ENCODE measurements at places on chromosomes 16 and 17.

- DNase-seq, result no peak
Measured at GRCh38 chr16:65521633-65522328, 399.9 kb upstream of the CDH11 start.

DNA sequence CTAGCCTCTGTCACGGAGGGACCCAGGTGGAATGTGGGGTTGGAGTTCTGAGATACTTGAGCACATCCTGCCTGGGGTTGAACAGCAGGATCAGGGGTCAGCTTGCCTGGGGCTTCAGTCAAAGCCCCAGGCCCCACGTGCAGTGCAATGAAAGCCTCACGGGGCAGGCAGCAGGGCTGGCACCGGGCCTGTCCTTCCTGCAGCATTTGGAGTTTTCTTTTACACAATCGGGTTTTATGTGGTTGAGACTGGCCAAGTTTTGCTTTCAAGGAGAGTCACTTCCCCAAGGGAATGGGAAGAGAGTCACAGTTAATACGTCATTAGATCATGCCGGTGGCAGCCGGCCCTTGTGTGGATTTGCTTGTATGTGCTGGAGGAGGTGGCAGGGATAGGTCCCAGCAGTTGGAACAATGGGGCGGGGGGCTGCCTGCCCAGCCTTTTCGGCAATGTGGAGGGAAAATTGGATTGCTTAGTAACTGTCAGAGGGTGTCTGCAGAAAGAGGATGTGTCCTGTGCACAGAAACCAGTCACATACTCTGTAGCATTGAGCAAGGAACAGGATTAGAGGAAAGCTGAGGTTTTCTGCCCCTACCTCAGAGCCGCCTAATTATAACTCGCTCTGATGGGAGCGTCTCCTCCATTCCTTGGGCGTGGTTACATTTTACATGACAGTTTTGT, 4.5 kb downstream of the RMI2 start:
- DNase-seq, result no peak

- no peak for DNase-seq
Measured at GRCh38 chr17:36890398-36891168, 46.7 kb upstream of the LHX1 start.

DNA sequence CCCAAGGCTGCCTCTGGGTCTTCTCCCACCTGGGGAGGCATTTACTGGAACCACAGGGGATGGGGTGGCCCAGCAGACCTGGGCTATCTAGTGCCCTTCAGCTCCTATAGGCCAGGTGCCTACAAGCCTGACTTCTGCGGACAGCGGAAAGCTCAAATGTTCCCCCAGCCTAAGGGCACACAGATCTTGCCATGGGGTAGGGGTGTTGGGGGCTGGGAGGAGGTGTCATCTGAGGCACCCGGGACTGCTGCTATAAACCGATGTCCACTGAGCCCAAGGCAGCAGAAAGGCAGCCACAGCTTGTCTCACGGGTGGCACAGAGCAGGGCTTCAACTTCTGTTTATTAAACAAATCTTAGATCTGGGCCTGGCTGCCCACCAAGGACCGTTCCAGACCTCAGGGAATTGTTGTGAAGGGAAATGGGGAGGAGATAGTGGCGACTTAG, 3.6 kb downstream of the MYO1C start:
- DNase-seq, result no peak

DNA sequence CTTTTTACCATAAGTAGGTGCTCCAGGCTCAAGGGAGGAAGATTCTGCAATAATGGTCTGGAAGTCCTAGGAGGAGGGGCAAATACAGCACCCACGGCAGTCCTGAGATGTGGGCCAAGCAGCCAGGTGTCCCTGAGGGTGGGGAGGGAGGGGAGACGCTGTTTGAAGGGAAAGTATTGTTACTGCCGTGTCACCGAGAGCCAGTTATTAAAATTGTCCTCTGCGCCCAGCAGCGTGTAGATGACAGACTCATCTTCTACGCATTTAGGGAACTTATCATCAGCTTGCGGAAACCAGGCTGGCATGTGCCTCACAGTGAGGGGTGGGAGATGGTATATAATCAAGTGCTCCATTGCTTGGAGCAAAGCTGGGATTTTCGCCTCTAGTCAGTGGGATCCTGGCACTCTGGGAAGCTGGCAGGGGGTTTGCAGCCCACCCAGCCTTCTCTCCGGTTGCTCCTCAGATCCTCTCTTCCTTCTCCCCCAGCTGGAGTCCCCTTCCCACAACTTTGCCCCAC, 104.6 kb downstream of the OR1D5 start:
- no peak for DNase-seq

- no peak for DNase-seq
Measured at GRCh38 chr16:21646091-21646490, 6.3 kb downstream of the IGSF6 start.

DNA sequence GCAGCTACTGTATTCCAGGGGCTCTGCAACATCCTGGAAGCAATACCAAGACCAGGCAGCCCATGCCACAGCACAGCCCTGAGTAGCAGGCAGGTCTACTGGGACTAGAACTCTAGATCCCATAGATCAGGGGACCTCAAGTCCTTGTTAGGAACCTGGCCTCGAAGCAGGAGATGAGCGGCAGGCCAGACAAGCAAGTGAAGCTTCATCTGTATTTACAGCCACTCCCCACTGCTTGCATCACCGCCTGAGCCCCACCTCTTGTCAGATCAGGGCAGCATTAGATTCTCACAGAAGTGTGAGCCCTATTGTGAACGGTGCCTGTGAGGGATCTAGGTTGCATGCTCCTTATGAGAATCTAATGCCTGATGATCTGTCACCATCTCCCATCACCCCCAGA, 295.7 kb upstream of the TNRC6C start:
- DNase-seq, result no peak

DNA sequence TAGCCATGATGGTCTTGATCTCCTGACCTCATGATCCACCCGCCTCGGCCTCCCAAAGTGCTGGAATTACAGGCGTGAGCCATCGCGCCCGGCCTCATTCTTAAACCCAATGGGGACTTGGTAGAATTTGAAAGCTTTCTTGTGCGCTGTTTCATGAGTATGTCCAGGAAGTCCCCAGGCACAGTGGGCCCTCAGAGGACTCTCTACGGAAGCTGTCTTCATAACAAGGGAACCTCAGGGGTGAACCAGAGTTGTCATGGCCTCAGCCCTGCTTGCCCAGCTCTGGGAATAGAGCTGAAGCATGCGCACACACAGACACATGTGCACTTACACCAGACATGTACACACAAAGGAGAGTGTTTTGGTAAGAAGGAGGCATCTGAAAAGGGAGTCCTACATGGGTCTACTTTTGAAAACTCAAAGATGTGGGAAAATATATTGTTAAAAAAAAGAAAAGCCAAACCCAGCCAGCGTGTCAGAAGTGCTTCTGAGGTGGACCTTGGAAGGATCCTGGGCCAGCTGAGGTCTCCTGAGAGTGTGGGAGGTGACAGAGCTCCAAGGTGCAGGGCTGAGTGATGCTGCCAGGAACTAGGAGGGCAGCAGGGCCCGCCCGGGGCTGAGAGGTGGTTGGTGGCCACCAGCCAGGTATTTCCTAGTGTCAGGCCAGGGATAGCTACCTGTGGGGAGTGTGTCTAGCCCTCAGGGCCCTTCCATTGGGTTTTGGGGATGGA, 54.6 kb downstream of the EPN2 start:
- DNase-seq, result no peak

- DNase-seq, result no peak
Measured at GRCh38 chr17:78400581-78401240, 22.3 kb downstream of the PGS1 start.

GRCh38 chr16:69286941-69287713, 24.0 kb upstream of the VPS4A start:
- peak; percentile 67 for DNase-seq

DNA sequence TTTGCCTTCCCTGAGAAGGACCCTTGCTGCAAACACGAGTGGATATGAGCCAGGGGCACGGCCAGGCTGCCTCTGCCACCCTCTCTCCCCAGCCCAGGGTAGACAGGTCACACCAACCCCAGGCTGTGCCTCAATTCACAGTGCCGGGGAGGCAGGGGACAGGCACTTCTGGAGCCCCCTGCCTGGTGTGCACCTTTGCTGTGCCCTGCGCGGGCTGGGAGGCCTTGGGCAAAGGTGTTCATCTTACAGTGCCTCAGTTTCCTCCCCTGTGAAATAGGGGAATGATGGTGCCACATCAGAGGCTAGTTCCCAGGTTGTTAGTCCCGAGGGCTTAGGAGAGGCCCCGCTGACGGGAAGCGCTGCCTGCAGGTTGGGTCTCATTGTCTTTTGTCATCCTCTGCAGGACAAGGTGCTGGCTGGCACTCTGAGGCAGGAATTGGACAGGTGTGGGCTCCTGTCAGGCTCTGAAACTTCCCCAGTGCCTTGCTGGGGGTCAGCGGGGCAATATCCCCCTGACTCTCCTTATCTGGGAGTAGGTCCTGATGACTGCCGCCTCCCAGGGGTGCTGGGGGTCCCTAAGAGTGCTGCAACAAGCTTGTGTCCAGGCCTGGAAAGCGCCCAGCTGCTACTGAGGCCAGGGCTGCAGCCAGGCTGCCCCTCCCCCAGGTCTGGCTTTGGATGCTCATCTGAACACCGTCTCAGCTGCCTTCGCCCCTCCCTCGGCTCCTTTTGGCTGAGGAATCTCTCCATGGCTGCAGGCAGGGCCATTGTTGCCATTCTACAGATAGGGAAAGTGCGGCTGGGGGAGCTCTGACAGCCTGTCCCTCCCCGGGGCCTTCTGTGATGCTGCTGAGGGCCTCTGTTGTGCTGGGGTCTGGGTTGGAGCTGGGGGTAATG, 3.1 kb downstream of the PRSS21 start:
- DNase-seq, result no peak

DNA sequence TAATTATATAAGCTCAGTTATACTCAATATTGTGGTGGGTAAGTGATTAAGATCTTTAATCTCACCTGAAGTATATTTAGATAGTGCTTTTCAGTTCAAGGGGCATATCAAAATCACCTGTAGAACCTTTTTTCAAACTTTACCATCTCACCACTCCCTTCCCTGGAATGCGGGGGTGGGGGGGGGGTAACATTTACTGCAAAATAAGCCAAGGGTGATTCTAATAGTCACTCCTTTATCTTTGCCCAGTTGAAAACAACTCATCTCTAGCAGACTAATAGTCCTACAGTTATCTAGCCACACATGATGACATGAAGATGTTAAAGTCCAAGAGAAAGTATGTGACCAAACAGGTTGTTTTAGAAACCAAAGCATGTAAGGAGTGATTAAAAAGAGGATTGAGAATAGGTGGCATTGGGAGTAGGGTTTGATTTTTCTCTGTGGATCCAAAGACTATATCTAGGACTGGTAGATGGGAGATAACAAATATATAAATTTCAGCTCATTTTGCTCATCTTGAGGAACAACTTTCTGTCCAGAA, 21.5 kb downstream of the LPCAT2 start:
- no peak for DNase-seq

DNA sequence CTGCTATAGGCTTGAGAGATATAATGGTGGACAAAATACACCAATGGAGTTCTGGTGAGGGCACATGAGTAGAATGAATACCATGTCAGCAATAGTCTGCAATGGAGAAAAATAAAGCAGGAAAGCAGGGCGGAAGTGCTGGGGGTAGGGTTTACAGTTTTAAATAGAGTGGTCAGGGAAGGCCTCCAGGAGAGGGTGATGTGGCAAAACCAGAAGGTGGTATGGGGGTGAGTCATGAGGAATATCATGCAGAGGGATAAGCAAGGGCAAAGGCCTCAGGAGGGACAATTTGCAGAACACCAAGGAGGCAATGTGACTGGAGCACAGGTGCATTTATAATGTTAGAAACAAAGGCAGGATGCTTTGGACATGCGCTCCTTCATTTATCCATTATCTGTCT, 102.0 kb downstream of the ITFG1 start:
- no peak for DNase-seq

GRCh38 chr16:59514651-59515050, 780.5 kb upstream of the GOT2 start:
- DNase-seq, result no peak

GRCh38 chr16:27330542-27330941, 16.8 kb downstream of the IL4R start:
- no peak for DNase-seq

GRCh38 chr17:72053036-72053435, 67.8 kb upstream of the SOX9 start:
- DNase-seq, result no peak

- DNase-seq, result no peak
Measured at GRCh38 chr17:37429453-37429852, 22.8 kb downstream of the TADA2A start.

GRCh38 chr17:2172077-2172851, 117.4 kb downstream of the HIC1 start:
- DNase-seq, result no peak
